ENCODE measurements at places on chromosomes 5 and 9.

DNA sequence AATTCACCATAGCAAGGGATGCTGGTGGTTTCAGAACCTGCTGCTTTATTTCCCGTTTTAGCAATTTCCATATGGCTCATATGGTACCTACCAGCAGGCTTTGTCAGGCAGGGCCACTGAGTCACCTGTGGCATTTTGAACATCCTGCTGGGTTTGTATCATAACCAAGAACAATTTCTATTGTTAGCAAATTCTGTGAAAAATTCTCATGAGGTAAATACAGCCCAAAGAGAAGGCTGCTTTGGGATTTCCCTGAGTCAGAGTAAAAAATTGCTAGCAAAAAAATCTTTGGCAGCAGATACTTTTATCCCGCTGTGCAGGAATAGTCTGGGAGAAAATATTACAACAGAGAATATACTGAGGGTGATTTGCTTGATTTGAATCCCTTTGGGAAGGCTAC, 52.7 kb downstream of the PRR16 start:
- no peak for DNase-seq

- no peak for DNase-seq
Measured at GRCh38 chr5:124580512-124580911, 165.9 kb downstream of the ZNF608 start.

DNA sequence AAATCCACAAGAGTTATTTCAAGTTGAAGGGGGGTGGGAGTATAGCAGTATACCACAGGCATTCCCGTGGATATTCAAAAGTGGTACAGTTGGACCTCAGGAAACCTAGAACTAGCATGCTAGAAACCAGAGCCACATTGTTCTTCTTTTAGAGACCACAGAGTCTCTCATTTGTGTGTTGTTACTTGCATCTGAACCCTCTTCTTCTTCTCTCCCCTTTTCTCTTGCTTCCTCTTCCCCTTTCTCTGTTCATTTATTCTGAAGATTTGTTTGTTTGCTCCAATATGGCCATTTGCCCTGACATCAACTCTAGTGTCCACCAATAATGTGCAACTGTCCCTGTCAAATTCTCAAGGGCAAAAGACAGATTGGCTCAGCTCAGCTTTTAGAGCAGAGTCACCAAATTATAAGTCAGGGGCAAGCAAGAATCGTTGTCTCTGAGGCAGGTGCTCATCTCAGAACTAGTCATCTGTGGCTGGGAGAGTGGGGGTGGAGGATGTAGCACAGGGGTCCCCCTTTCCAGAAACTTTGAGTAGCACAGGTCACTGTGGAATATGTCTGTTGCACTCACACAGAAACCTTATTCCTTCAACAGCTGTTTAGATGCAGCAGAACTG, 321.1 kb downstream of the ARRDC3 start:
- DNase-seq = no peak

- no peak for DNase-seq
Measured at GRCh38 chr5:78778538-78778937, 130.0 kb upstream of the LHFPL2 start.

DNA sequence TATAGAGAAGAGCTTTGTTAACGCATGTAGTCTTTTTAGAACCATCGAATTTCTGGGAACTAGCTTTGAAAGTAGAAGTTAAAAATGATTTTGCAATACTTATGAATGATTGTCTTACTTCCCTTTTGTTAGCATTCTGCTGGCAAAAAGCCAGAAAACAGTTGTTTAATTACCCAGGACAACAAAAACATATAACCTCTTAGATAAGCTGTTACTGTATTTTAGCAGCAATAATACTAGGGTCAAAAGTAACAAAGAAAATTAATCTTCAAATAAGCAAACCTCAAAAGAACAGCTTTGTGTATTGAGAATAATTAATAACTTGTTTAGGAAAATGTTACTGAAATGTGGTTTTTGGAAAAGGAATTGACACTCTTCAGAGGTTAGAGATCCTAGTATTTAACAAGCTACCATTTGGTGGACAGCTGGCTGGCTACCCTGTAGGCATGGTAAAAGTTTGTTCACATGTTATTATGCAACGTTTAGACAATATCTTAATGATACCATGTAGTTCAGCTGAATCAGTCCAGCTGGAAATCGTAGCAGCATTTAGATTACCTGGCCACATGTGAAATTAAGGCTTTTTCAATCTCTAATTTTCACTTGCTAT, 3.8 kb downstream of the FGF10 start:
- no peak for DNase-seq

DNA sequence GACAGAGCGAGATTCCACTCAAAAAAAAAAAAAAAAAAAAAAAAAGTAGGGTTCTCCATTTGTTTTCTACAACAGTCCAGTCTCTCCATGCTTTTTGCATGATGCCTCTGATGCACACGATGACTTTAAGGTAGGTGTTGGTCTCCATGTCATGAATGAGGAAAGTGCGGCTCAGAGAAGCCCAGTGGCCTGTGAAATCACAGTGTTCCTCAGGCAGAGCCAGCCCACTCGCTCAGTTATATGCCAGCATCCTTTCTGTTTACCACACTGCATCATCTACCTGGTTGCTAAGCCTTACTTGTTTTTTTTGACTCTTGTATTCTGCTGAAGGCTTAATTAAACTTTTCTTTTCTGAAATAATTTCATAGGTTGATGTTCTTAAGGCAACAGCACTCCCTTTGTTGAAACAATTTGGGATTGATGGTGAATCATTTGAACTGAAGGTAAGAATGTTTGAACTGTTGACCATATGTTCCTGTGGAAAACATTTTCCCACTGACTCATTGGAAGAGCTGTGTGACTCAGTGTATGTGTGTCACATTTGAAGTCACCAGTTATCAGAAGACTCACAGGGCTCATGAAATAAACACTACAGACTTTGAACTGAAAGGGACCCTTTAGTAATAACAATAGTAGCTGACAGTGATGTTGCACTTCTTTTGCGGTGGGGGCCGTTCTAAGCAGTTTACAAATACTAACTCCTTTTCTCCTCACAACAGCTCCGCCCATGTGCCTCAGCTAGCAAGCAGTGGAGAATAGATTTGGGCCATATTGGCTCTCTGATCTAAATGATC, 40.2 kb downstream of the RCL1 start:
- DNase-seq = peak; percentile 90

- DNase-seq = no peak
Measured at GRCh38 chr5:178423431-178423830, 166.8 kb downstream of the COL23A1 start.

GRCh38 chr5:127186657-127187056, 103.9 kb upstream of the MEGF10 start:
- no peak for DNase-seq

DNA sequence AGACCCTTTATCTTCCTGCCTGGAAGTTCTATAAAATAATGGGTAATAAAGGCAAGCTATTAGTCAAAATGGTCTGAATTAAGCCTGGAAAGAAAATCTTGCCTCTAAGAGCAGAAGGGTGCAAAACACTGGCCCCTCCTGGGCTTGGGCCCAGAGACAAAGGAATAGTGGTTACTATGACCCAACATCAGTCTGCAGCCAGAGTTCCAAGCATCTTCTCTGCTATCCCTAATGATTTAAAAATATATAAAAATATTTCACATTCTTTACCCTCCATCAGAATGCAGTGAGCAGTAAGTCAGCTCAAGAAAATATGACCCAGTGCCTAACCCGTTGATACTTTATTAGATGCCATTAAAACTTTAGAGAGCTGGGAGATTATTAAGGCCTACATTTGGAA, 14.7 kb downstream of the TNFAIP8 start:
- DNase-seq = no peak

Measured in T-helper 2 cell (primary cell).